ENCODE measurements at places on chromosomes 16 and 17.

DNA sequence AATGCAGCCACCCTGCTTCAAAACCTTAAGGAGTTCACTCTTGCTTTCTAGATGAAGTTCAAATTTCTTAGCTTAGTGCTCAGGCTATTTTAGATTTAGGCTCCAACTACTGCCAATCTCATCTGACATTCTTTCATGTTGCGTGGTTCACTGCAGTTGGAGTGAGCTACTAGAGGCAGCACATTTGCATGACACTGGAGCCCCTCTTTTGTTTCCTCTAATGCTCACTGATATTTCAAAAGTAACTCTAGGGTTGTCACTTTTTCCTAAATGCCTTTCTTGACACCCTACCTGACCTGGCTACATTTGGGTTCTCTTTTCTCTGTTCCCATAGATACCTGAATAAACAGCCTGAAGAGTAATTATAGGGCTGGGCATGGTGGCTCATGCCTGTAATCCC, 586.5 kb upstream of the GOT2 start:
- DNase-seq = no peak

- DNase-seq = no peak
Observed at GRCh38 chr17:48559840-48560817, 15.2 kb upstream of the HOXB2 start.

DNA sequence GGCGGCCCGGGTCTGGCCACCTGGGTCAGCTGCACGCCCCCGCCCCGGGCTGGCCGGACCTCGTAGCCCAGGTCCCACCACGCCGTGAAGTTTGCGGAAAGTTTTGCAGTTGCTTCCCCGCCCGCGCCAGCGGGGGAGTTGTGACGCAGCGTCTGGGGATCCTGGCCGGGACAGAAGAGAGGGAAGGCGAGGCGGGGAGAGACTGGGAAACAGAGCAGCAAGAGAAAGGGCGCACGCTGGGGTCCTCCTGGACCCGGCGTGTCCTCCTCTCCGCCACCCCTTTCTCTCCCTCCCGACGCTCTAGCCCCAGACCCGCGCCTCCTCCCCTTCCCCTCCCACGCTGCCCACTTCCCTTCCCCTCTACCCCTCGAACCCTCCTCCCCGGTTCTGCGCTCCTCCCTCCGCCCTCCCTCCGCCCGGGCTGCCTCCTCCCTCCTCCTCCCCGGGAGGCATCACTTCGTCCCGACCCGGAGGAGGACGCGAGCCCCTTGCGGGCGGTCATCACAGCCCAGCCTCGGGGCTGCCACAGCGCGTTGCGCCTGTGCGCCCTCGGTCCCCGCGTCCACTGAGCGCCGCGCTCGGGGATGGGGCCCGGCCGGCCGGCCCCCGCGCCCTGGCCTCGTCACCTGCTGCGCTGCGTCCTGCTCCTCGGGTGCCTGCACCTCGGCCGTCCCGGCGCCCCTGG, at the start of gene MRC2:
TSS of gene MRC2 (plus strand) at position 452 of the 685 bp plus-strand sequence. CDS start at position 585, 133 bp downstream.
- DNase-seq = no peak

DNA sequence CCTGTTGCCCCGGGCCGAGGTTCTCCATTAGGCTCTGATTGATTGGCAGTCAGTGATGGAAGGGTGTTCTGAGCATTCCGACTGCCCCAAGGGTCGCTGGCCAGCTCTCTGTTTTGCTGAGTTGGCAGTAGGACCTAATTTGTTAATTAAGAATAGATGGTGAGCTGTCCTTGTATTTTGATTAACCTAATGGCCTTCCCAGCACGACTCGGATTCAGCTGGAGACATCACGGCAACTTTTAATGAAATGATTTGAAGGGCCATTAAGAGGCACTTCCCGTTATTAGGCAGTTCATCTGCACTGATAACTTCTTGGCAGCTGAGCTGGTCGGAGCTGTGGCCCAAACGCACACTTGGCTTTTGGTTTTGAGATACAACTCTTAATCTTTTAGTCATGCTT, 74.2 kb downstream of the HAPSTR1 start:
- DNase-seq = no peak

- no peak for DNase-seq
Observed at GRCh38 chr16:86075488-86075785, 176.5 kb downstream of the IRF8 start.
